ENCODE measurements at places on chromosomes 11 and 22.
A peak's percentile ranks its signal among the peaks of the same experiment; 100 is the strongest.

- no peak for DNase-seq
Observed at GRCh38 chr11:17658211-17658610, 61.2 kb upstream of the MYOD1 start.

GRCh38 chr11:65576232-65576866 lies 496 bp downstream of the EHBP1L1 start:
- DNase-seq: no peak

- no peak for DNase-seq
Observed at GRCh38 chr11:45078236-45079074, 68.0 kb upstream of the PRDM11 start.

GRCh38 chr11:91265946-91266345 lies 958.7 kb upstream of the FAT3 start:
- no peak for DNase-seq

DNA sequence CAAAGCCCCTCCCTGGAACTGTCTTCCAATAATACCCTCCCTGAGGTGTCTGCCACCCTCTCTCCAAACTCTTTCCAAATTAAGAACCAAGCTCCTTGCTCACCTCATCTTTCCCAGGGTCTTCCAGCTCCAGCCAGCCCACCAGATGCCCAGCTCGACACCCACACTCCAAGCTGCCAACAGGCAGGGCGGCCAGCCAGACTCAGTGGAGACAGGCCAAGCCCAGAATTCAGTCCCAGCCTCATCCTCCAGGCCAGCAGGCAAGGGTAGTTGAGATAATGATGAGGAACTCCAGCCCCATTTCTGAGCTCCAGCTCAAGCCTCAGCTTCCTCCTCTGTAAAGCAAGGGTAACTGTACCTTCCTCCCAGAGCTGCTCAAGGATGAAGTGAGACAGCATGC lies 132.9 kb downstream of the CHST1 start:
- no peak for DNase-seq

- peak; percentile 53 for DNase-seq
Observed at GRCh38 chr11:128725630-128726319, 31.9 kb downstream of the FLI1 start.

DNA sequence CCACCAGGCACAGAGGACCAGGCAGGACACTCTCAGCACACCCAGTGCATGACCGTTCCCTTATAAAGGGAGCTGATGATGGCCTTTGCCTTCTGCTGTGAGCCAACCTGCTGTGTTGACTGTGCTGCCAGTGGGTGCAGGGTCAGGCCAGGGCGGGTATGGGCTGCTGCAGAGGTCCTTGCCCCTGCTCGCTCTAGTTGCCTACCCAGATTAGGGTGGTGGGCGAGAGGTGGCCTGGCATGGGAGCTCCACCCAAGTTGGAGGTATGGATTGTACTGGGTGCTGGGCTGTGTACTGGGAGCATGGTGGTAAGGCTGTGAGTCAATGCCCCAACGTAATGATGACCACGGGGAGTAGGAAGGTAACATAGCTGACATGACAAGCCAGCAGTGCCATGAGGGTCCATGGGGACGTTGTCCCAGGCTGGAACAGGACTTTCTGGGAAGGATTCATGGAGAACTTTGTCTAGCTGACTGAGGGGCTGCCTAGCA lies 24.5 kb upstream of the CYP2D6 start:
- DNase-seq: no peak

DNA sequence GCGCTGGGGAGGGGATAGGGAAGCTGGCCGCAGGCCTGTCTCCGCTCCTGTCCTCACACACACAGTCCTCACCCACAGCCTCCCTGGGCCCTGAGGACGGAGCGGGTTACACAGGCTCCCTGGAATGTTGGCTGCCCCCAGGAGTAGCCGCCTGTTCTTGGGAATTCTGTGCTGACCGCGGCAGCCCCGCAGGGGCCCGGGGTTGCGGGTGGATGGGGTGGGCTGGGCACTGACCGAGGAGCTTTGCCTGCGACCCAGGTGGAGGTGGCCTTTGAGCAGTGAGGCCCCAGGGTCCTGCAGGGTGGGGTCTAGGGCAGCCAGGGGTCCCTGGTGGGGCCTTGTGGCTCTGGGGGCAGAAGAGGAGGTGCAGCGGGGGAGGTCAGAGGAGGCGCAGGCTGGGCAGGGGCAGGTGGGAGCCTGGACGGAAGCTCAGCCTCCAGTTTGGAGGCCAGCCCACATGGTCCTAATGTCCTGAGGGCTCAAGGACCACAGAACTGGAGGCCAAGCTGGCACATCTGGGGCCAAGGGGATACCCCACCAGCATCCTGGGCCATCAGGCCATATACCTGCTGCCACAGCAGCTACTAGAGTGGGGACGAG lies 6.6 kb upstream of the MRGPRG start:
- no peak for DNase-seq

- DNase-seq: no peak
Observed at GRCh38 chr11:35563484-35564244, 38.2 kb upstream of the PAMR1 start.

DNA sequence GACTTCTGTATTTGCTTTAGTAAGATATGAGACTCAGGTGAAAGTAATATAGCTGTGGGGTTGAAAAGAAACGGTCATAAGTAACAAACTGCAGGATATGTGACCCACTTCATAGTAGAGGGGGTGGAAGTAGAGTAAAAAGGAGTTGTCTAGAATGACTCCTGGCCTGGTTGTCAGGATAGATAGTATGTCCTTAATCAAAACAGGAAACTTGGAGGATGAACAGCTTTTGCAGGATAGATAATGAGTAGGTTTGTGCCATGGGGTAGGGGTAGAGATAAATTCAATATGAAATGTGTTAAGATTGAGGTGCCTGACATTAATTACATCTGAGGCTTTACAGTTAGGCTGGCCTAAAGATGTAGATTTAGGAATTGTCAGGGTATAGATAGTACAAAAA lies 47.0 kb upstream of the B3GNT6 start:
- DNase-seq: no peak

DNA sequence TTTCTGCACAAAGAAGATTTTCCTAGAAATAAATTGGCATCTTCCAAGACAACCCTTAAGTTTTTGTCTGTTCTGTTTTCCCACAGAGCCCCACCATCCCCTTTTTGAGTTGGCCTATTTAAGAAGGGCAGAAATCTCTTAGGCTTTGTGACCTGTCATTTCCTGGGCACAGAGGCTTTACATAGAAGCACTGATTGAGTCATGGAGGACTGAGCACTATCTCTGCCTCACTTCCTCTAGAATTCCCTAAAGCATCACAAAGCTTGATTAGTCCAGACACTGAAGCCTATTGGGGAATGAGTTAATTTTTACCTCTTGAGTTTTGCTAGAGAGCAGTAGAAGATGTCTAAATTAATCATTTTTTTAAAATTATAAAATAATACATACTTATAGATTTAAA lies 25.4 kb downstream of the TRIM44 start:
- no peak for DNase-seq

DNA sequence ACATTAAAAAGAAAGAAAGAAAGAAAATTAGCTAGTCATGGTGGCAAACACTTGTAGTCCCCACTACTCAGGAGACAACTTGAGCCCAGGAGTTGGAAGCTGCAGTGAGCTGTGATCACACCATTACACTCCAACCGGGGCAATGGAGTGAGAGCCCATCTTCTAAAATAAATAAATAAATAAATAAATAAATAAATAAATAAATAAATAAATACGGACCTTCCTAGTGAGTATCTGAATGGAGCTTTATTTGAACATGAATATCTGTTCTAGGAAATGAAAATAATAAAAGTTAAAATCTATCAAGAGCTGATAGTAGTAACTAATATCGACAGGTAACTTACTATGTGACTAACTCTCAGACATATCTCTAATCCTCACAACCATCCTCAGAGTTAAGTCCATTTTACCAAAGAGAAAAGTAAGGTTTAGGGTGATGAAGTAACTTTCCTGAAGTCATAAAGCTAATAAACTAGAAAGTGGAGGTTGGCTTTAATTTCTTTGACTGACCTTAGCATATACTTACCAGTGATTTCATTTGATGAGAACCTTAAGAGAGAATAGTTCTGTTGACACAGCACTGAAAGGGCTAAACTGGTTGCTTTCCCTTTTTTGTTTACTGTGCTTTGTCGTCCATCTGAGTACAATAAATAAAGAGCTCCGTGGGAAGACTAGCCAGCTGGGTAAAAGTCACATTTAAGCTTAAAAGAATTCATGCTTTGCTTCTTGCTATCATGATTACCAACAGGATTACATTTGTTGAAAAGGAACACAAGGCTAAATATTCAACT lies 22.4 kb downstream of the ENTHD1 start:
- DNase-seq: no peak

DNA sequence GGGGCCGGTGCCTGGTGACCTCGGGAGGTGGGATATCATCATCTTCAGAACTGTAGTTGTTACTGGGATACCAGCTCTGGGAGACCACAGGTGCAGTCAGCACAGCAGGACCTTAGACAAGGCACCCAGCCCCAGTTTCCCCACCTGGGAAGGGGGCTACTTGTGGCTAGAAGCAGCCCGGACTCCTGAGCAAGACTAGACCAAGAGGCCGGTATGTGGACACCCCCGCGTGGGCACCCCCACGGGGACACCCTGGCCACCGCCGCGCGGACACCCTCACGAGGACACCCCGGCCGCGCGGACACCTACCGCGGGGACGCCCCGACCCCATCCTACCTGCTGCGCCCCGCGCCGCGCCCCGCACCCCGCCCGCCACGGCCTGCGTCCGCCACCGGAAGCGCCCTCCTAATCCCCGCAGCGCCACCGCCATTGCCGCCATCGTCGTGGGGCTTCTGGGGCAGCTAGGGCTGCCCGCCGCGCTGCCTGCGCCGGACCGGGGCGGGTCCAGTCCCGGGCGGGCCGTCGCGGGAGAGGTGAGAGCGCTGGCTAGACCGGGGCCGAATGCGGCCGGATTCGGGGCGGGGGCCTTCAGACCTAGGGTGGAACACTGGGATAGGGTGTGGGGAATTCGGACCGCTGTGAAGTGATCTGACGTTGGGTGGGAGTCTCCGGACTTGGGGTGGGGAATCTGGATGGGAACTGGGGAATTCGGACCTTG lies at the start of the genes COMT and TXNRD2:
COMT (plus strand) TSS at position 408 of the 718 bp plus-strand sequence. CDS start 20,755 bp downstream, outside the sequence.
TXNRD2 (minus strand) TSS at position 454 of the 718 bp plus-strand sequence; CDS start at position 439, 15 bp downstream.
- peak; percentile 73 for DNase-seq

- no peak for DNase-seq
Observed at GRCh38 chr22:43126501-43127165, 16.1 kb downstream of the BIK start.

- DNase-seq: no peak
Observed at GRCh38 chr11:76772100-76772782, 10.9 kb upstream of the TSKU start.
